ENCODE measurements at places on chromosomes 5 and 9.

GRCh38 chr5:180860273-180860886, 696 bp downstream of the ZFP62 start:
- no peak for DNase-seq

- no peak for DNase-seq
Observed at GRCh38 chr5:181215997-181216989, 6.8 kb upstream of the TRIM41 start.

DNA sequence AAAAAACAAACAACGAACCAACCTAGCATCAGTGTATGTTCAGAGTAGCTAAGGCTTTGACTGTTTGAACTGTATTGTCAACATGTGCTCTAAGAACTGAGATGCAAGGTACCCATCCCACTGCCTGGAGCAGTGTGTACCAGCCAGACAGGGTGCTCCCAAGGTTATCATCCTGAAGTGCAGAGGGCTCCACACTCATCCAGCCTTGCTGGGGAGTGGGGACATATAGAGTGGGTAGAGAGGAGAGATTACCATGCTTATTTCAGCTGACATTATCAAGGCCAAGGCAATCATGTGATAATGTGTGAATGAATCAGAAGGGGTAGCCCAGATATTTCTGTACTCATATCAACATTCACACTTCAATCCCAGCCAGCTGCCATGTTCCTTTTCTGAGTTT, 68.7 kb upstream of the ZNF622 start:
- no peak for DNase-seq

DNA sequence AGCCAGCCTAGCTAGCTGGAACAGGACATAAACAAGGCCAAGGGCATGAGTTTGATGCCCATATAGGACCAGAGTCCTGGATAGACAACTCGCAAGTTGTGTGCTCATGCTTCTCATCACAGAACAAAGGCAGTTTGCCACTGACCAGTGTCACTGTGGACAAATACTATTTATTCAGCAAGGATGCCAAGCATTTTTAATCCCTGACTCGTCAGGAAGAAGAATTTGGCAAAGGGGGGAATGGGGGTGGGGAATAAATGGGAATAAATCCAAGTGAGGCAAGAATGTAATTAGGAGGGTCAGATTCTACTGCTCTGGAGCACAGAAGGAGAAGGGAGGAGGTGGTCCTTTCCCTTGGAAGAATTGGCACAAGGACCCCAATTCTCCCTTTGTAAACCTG, 46.8 kb upstream of the ANKRD55 start:
- DNase-seq: no peak

DNA sequence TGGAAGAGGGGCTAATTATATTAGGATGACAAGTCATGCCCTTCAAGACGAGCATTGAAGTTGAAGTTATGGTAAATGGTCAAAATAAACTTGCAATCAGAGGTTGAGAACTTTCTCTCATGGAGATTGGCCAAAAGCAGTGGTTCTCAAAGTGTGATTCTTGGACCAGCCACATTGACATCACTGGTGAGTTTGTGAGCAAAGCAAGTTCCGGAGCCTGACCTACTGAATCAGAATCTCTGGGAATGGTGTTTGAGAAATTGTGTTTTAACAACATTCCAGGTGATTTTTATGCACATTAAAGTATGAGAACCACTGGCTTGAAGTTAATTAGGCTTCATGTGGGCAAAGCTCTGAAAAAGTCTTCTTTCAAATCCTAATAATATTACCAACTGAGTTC, 403.5 kb downstream of the ZSWIM6 start:
- DNase-seq: no peak

DNA sequence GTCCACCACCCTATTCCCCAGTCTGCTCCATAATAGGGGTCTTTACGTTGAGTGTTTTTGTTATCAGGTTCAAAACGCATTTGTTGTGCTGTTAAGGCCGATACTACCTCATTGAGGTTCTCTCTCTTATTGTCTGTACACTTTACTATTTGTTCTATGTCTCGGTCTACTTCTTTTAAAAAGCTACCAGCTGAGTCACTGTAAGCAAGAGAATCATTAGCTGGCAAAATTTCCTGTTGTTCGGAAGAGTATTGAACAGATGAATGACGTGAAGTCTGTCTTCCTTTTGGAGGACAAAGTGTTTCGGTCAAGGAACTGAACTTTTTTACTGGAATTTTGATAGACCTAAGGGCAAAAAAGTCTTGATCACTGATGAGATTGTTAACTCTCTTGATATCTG, 10.3 kb downstream of the LYSMD3 start:
- DNase-seq: no peak

- DNase-seq: no peak
Observed at GRCh38 chr9:112711050-112711689, 6.7 kb downstream of the INIP start.

DNA sequence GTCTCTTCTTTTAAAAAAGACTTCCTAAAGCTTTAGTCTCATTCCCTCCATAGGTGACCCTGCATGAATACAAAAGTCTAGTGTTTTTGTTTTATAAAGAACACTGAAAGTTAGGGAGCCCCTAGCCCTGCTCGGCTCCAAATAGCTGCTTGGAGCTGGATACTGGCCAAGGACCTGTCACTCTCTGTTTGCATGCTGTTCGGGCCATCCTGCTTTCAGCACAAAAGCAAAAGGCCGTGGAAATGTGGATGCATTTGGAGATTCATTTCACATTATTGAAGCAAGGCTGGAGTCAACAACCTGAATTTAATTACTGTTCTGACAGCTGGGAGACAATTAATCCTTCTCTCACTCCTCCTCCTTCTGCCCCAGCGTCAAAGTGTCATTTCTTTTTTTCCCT, 151.7 kb upstream of the NMUR2 start:
- DNase-seq: no peak

GRCh38 chr5:148687427-148687826, 33.1 kb upstream of the HTR4 start:
- no peak for DNase-seq

DNA sequence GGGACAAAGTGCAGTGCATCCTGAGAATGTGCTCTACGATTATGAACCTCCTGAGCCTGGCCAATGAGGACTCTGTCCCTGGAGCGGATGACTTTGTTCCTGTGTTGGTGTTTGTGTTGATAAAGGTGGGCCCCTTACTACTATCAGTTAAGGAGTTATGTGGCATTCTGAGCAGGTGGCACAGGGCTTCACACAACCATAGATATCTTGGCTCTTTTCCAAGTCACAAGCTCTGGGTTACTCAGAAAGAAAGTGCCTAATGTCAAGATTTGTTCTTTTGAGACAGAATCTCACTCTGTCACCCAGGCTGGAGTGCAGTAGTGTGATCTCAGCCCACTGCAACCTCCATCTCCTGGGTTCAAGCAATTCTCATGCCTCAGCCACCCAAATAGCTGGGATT, 99.0 kb downstream of the GAPVD1 start:
- DNase-seq: no peak

- no peak for DNase-seq
Observed at GRCh38 chr5:80631278-80632259, 22.9 kb upstream of the MSH3 start.

DNA sequence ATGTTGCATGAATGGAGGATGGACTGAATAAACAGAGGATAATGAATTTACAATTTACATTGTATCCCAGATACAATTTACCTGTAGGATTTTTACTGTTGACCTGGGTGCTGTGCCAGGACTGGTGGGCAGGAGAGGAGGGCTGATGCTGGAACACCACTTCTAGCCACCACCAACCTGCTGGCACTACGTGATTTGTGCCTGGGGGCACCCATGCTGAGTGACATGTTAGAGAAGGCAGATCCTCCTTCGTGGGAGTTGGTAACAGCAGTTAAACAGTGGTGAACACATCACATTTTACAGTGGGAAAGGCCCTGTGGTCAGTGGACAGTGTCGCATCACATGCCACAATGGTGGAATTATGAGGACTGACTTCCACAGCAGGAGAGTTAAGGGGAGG, 3.0 kb upstream of the ANKRD34B start:
- DNase-seq: no peak

DNA sequence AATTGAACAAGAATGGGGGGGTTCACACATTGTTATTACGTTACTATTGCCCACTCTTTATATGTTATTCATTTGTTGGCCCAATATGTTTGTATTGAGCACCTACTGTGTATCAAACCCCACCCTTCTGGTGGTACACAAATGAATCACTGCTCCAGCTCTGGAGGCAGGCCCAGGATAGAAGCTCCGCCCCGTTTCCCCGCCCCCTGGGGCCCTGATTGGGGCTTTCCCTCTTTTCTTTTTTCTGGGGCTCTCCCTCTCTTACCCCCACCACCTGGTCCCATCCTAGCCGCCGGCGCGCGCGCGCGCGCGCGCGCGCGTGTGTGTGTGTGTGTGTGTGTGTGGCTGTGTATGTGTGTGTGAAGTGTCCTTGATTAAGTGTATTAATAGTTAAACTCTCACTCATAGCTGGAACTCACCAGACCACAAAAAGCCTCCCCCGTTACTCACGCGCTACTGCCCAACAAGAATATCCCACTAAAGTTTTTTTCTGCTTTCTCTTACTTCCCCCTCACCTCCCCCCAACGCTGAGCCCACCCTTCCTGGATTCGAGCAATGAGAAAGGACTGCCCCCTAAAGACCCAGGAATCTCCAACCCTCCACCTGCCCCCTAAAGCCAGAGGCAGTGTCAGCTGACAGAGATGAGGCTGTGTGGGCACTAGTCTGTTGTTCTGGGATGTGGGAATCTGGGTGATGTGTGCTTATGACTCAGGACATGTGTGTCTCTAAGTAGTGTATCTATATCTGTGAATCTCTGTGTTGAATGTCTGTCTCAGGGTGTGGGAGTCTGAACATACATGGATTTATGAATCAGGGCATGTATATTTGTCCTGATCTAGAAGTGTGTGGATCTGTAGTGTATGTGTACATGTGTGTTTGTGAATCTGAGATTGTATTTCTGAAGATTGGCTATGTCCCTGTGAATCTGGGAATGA, 4.0 kb downstream of the CXXC5 start:
- DNase-seq: peak; percentile 72

DNA sequence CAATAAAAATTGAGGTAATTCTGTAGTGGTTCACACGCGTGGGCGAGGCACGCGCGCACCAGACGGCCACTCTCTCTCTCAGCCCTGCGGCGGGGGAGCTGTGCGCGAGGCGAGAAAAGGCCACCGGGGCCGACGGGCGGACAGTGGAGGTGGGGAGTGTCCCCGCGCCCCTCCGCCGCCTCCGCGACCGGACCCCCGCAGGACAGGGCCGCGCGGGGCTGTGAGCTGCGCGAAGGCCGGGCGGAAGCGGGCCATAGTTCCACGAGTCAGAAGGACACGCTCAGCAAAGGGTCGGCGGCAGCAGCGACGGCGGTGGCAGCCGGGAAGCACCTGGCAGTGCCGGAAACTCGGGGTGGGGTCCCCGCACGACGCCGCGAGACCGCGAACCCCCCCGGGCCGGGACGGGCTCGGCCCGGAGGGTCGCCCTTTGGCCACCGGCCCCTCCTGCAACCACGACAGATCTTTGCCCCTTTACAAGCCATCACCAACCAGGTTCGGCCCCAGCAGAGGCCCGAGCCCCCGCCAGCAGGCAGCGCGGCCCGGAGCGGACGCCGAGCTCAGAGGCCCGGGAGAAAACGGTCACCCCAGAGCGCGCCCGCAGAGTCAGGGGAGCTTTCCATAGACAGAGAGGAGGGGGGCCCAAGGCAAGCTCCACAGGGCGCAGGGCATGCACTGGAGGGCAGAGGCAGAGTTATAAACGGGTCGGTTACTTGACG, 60.9 kb downstream of the ZNF354C start:
- DNase-seq: no peak

GRCh38 chr5:133691448-133691847, 79.1 kb upstream of the FSTL4 start:
- DNase-seq: no peak

GRCh38 chr9:115042781-115043509, 75.0 kb downstream of the TNC start:
- peak; percentile 62 for DNase-seq

DNA sequence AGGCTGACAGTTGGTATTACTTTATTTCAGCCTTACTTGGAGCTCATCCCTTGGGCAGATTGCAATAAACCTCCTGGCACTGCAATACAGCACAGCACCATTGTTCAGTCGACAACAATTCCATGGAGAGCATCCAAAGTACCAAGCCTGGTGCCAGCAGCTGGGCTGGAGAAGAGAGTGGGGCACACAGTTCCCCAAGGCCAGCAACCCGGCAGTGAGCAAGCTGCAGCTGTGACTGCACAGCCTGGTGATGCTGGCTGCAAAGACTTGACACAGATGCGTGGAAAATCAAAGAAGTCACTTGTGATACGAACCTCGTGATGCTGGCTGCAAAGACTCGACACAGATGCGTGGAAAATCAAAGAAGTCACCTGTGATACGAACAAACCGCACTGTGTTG, 125.4 kb downstream of the ATPSCKMT start:
- DNase-seq: no peak

DNA sequence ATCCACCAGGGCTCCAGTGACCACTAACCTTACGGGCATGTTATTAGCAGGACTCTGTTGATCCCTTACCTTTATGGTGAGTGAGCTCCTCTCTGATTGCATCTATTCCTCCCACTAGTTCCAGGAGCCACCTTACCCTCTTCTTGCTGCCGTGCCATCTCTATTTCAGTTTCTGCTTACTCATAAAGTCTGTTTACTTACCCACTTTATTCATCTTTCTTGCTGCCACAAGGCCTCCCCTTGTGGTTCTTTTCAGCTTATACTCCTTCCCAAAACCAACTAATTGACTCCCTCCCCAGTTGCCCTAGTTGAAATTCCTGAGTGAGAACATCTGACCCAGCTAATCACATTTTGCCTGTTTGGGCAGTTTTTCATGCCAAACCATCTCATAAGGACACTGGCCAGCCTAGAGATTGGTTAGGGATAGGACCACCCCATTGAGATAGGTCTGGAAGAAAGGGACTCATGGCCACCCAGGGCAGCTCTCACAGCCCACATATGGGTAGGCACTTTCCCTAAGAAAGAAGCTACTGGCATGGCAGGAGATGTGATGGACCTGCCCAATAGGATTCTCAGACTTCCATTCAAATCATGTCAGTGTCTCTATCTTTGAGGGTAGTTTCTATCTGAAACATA, 412.7 kb downstream of the EFNA5 start:
- DNase-seq: no peak

DNA sequence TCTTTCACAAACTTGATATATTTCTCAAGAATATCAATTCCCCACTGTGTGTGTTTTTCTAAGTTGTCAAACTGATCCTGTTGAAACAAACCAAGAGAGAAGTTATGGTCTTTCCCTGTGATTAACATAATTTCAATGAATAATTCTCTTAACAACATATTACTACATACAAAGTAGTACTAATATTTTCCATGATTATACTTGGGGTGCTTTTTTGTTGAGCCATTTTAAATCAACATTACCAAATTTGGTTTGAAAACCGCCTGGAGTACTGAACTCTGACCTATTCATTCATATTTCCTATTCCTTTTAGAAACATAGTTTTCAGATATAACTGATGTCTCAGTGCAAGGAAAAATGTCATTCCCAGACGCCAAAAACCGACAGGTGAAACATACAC, 48.1 kb downstream of the FNBP1 start:
- DNase-seq: no peak

DNA sequence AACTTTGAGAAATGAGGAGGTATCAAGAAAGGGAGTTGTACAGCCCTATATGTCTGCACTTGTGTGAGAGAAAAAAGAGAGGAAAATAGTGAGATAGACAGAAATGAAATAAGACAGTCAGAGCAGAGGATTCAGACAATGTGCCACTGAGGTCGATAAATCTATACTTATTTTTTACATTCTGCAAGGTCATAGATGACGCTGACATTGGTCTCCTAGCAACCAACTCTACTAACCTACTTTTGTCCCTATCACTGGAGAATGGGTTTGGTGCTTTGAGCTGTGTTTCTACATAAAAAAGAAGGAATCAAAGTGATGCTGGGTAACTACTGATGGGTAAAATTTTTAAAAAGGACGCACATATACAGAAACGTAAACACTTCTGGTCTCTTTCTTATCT, 573.3 kb upstream of the RORB start:
- no peak for DNase-seq

- no peak for DNase-seq
Observed at GRCh38 chr5:8034852-8035251, 165.9 kb downstream of the MTRR start.

Measured in stimulated activated CD4-positive, alpha-beta T cell treated with anti-CD3 and anti-CD28 coated beads, Interleukin-15, amount 100 ng/mL, for 24 hours (primary cell).